ENCODE measurements at places on chromosomes 5 and 9.

GRCh38 chr5:174338185-174339010 lies 292.9 kb downstream of the NSG2 start:
- DNase-seq, result no peak

DNA sequence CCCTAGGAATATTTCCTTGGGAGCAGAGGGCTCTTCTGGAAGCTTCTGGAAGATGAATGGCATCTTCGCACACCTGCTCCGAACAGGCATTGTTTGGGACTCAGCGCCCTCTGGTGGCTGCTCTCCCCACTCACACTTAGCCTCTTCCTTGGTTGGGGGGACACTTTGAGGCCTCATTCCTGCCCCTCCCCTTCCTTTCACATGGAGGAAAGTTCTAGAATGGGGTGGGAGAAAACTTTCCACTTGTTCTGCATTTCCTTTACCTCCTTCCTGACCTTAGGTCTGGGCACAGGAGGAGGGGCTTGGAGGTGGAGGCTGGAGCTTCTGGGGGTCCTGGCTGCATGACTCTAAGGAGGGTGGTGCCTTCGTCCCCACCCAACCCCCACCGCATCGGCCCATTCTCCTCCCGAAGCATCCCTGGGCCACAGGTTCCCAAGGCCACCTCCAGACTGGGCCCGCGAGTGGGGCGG lies 19.3 kb upstream of the SMIM32 start:
- peak; percentile 36 for DNase-seq

- no peak for DNase-seq
Measured at GRCh38 chr5:149014571-149015031, 48.3 kb downstream of the SH3TC2 start.

DNA sequence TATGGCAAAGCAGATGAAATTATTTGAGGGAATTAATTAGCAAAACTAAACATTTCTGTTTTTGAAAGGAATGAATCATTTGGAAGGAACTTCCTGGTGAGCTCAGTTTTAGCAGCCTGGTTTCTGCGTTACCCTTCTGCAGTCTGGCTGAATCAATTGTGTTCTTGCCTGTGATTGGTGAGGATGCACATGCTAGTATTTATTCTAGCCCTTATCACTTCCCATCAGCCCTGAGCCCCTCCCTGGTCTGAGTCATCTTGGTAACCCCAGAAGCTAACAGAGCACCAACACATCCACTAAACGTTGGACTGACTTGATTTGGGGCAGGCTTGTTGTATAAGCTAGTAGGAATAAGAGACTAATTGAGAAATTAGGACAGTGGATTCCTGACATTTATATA lies 6.6 kb downstream of the TJP2 start:
- DNase-seq, result peak; percentile 72

GRCh38 chr5:102931085-102931725 lies 176.1 kb downstream of the PAM start:
- no peak for DNase-seq

DNA sequence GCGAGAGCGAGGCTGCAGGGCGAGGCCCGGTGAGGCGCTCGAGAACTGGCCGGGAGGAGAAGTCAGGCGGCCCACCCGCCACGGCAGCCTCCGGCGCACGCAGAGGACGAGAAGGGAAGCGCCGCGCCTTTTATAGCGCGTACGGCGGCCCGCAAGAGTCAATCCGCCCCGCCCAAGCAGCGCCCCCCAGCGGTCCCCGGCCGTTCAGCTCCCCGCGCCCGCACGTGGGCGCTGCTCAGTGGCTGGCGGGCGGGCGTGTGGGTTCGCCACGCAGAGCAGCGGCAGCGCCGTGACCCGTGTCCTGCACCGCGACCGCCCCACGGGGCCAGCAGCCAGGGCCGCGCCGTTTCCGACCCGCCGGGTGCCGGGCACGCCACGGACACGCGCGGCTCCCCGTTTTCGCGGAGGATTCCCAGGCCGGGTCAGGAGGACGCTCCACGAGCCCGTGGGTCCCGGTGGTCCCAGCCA lies 14.6 kb downstream of the LCN10 start:
- DNase-seq, result peak; percentile 94

GRCh38 chr5:142740474-142741242 lies 29.5 kb upstream of the ARHGAP26 start:
- no peak for DNase-seq

Measured in activated T-cell treated with anti-CD3 and anti-CD28 coated beads, Interleukin-2, amount 50 U/mL, for 72 hours (primary cell).